ENCODE measurements at places on chromosomes 1 and 21. TPM values are rescaled to one million over a fixed set of nuclear protein-coding genes. Genes with fewer than 3 reads are reported as not detected.

GRCh38 chr1:208231881-208232661 is 12.1 kb downstream of the PLXNA2 start:
- no peak for DNase-seq

GRCh38 chr1:233675893-233676292 is 62.0 kb downstream of the KCNK1 start:
- no peak for DNase-seq

GRCh38 chr1:170696591-170697290 is 32.8 kb downstream of the PRRX1 start:
- DNase-seq: no peak

- DNase-seq: no peak
These were observed 33.5 kb downstream of the KCNC4 start for GRCh38 chr1:110243574-110243973.

The ESRRG gene
- total RNA-seq: 1.2 TPM

The FCER1G gene
- not detected for total RNA-seq

The FCRL1 gene
- total RNA-seq: not detected

The FAM43B gene
- 2.8 TPM for total RNA-seq
